Right hindlimb (tissue), 1 donor: ENCODE measurements at places on chromosomes 6 and 20.

DNA sequence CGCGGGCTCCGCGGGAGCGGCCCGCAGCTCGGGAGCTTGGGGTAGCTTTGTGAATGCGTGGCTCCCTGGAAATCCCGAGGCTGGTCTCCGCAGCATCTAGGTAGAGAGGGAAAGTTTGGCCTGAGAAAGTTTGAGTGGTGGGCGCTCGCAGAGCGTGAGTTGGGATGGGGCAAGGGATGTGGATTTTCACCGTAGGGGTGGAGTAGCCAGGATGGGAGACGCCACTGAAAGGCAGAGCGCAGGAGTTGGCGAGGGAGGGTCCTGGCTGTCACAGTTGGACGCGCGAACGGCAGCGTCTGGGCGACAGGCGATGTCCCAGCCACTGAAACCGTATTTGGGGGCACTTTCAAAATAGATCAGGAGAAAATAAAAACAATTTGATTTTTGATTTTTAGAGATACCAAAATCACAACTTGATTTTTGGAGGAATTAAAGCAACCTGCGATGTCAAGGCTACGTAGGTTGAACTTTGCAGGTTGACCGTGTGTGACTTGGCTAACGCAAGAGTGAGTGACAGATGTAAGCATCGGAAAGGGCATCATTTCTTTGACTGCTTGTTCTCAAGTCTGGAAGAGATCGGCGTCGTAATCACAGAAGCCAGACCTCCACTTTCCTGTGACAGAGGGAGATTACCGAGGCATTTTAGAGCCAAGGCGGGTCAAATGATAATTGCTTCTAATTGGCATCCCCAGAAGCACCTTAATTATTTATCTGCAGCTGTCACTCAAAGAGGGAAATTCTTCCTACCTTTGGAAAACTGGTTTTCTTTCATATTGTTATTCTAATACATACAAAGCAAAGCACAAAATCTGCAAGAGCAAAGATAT lies 646 bp downstream of the HEY2 start:
- no peak for DNase-seq

DNA sequence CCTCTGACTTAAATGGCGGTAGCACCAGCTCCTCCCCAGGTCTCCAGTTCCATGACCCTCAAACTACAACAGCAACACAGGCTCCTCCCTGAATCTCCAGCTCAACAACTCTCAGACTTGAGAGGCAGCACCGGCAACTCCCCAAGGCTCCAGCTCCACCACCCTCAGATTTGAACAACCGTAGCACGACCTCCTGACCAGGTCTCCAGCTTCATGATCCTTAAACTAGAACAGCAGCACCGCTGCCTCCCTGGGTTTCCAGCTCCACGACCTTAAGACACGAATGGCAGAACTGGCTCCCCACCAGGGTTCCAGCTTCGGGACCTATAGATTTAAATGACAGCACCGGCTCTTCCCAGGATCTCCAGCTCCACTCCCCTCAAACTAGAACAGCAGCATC lies 325.8 kb downstream of the PREX1 start:
- no peak for DNase-seq

- DNase-seq = no peak
Observed at GRCh38 chr6:42269974-42270510, 52.4 kb upstream of the MRPS10 start.

DNA sequence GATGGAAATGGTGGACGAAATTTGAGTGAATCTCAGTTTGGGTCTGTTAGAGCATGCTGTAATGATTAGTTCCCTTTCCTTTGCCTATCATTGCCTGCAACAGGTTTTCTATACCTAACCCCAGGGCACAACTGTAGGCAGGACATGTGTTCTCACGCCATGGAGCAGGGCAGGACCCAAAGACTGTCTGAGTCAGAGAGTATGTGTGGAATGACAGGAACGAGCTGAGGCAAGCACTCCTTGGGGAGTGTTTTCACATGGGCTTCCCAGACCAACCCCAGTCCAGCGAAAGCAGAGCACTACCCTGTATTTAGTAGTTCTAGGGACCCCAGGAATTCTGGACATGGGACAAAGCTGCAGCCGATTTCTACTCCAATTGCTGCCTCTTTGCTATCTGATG lies 234.2 kb downstream of the HACE1 start:
- DNase-seq = no peak

GRCh38 chr6:135319819-135320218 lies 138.7 kb downstream of the MYB start:
- no peak for DNase-seq
